Stimulated activated CD4-positive, alpha-beta T cell treated with anti-CD3 and anti-CD28 coated beads, Interleukin-1b, Interleukin-23, amount 100 ng/mL, for 1 hour (primary cell): ENCODE measurements at places on chromosomes 11 and 22.

DNA sequence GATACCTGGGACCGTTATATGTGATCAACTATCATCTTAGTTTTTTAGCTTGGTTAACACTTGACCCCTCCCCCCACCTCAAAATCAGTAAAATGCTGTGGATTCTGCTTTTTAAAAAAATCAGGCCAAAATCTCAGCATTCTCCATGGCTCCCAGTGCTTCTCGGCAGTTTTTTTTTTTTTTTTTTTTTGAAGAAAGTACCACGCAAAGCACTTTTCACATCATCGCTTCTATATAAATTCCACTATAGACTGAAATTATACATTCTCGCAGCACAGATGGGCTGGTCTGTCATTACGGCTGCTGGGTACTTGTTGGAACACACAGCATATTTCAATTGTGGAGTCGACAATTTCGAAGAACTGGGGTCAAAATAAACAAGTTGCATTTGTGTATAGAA is 67.7 kb upstream of the PPARA start:
- DNase-seq, result no peak

DNA sequence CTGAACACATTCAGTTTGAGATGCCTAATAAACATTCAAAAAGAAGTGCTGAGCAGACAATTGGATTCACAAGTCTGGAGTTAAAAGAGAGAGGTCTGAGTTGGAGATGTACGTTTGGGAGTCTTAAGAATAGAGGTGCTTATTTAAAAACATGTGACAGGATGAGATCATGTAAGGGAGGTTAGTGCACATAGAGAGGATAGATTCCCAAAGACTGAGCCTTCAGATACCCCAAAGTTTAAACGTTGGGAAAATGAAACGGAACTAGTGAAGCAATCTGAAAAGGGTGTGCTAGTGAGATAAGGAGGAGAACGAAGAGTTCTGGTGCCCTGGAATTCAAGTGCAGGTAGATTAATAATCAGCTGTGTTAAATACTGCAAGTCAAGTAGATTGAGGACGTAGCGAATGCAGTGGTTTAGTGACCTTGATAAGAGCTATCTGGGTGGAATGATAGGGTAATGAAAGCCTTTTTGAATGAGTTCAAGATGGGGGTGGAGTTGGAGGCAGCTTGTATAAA is 63.7 kb downstream of the HIPK3 start:
- DNase-seq, result no peak

DNA sequence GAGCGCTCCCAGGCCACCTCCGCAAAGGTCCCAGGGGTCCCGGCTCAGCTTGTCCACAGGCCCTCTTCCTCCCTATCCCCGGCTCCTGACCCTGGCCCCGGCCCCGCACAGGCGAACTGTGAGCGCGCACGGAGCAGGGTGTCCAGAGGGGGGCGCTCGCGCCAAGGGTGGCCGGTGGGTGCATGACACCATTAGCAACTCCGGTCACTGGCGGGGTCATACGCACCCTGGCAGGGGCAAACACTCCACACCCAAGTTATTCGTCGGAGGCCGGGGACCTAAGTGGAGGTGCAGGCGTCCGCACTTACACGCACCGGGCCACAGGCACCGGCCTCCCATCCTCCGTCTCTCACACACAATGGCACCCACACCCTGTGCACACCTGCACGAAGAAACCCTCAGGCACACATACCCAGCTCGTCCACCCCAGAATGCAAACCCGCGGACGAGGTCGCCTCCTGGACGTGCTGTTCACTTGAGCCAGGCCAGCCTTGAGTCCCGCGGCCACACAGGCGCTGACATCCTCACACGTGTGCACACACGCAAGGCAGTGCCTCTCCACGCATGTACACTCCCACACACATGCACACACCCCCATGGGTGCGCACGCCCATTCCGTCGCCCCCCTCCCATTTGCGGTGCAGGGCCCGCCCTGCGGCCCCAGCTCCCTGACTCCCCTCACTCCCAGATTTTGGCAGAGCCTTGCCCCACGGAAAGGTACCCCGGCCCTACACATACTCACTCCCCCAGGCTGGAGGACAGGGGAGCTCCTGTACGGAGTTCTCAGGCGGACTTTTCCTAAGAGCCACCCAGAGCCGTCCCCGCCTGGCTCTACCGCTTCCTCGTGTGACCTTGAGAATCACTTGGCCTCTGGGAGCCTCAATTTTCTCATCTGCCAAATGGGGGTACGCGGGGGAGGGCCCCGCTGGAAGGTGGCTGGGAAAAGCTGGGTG is at the start of gene RASGRP2:
TSS of gene RASGRP2 (minus strand) at position 552 of the 953 bp plus-strand sequence. CDS start 1,276 bp downstream, outside the sequence.
- DNase-seq, result peak; percentile 65

- DNase-seq, result no peak
These were observed 62.6 kb upstream of the PTPRJ start for GRCh38 chr11:47917599-47918369.

GRCh38 chr11:129375751-129376657 is at the start of gene BARX2:
Gene BARX2, plus strand, starts transcription at chr11:129375848. Its CDS starts 188 bp downstream, at chr11:129376036.
- no peak for DNase-seq

DNA sequence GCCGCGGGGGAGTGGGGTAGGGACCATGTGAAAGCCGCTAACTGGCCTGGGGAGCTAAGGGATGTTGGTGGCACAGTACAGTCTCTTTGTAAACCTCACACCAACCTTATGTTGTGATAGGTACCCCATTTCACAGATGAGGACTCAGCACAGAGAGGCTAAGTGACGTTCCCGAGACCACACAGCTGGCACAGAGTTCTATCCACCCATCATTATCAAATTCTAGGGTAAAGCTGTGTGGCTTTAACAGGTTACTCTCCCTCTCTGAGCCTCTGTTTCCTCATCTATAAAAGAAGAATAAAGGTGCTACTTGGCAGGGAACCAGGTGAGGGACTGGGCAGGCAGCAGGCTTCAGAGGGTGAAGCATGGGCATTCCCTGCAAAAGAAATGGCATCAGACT is 1.4 kb upstream of the GDPD5 start:
- DNase-seq, result no peak

GRCh38 chr11:76947800-76948199 is 86.4 kb upstream of the B3GNT6 start:
- DNase-seq, result no peak

- no peak for DNase-seq
These were observed 43.5 kb downstream of the GNB1L start for GRCh38 chr22:19811211-19811621.

GRCh38 chr11:6357222-6357621 is 33.1 kb upstream of the SMPD1 start:
- DNase-seq, result no peak

- no peak for DNase-seq
These were observed 19.3 kb upstream of the NUCB2 start for GRCh38 chr11:17257196-17257595.

GRCh38 chr11:92939305-92939704 is 30.1 kb upstream of the MTNR1B start:
- no peak for DNase-seq
